ENCODE measurements at places on chromosomes 12 and 14.

GRCh38 chr12:60070552-60070951, 474.7 kb downstream of the SLC16A7 start:
- DNase-seq, result no peak

DNA sequence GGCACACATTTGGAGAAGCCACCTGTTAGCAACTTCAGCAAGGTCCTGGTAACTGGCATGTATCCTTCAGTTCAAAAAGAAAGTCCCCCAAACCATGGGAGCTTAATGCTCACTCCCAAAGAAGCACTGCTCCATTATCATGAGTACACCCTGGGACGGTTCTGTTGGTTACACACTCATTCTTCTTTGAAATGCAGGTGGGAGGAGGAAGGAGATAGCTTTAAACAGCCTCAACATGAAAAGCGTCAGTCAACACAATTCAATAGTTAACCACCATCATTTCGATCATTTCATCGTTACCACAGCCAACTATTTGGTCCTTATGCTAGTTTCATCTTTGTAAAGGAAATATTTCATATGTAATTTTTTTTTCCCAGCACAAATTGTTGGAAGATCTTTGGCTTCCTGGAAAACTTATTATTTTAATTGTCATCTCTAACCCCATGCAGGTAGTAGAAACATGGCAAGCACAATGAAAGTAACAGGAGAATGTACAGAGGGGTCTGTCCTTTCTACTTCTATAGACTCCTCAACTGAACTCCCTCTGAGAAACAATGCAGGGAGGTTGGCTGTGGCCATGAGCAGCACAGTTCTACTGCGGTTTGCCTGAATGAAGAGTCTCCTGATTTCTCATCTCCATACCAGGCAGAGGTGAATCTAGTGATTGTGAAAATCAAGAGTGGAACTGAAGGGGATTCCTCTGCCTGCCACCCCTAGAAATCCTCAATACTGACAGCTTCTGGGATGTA, 196.4 kb upstream of the FOXN3 start:
- DNase-seq, result no peak

DNA sequence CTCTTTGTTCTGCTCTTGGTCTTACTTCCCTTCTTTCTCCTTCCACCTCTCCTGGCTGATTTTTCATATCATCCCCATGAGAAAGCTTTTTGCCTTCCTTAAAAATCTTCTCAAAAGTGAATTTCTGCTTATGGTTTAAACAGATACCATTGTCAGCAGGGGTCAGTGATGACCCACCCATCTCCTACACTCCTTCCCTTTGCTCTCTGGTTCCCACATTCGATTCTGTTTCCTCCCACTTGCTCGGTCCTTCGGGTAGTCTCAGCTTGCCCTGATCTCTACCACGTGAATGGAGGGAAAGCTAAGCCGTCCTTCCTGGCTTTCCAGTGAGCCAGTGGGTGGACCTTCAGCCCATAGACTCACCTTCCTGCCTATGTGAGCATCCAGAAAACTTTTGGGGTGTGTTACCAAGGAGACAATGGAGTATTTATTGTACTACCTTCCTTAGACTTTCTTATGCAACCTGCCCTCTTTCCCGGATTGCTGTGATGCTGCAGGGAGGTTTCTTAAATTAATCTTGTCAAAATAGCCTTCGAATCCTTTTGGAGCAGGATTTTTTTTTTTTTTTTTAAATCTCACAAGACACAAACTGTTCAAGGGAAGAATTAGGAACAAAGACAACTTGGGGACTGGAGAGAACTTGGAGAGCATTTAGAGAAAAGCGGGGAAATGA, 306.3 kb downstream of the CACNA1C start:
- no peak for DNase-seq

DNA sequence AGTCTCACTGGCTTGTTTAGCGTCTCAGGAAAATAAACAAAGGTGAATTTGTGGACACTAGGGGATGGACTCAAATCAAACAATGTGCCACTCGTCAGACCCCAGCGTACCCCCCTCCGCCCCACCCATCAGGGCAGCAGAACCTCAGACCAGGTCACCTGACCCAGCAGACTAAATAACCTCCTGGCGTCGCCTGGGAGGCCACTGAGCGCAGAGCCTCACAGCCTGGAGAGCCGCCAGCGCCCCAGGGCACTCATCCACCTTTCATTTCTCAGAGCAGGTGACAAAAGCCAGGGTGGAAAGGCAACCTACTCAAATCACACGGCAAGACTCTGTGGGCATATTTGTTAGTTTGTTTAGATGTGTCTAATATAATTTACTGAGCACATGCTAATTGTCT, 100.9 kb downstream of the DICER1 start:
- no peak for DNase-seq

- no peak for DNase-seq
These were observed 9.0 kb upstream of the LRTM2 start for GRCh38 chr12:1811281-1811947.

- DNase-seq, result no peak
These were observed 132.5 kb upstream of the RFLNA start for GRCh38 chr12:124162151-124163110.

DNA sequence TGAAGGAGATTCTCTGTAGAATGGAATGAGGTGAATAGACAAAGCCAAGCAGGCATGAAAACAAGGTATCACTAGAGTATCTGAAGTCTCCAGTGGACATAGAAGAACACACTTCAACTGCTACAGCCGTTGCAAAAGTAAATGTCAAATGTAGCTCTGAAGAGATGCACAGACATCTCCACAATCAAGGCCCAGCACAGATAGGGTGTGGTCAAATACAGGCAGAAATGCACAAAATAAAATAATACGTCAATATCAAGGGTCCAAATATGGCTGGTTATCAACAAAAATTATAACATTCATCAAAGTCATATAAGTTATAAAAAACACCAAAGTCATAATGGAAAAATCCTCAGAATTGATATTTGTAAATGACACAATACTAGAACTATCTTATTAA, 1107.3 kb downstream of the TMEM121 start:
- DNase-seq, result no peak

- DNase-seq, result no peak
These were observed 131.0 kb downstream of the NOVA1 start for GRCh38 chr14:26466862-26467261.

DNA sequence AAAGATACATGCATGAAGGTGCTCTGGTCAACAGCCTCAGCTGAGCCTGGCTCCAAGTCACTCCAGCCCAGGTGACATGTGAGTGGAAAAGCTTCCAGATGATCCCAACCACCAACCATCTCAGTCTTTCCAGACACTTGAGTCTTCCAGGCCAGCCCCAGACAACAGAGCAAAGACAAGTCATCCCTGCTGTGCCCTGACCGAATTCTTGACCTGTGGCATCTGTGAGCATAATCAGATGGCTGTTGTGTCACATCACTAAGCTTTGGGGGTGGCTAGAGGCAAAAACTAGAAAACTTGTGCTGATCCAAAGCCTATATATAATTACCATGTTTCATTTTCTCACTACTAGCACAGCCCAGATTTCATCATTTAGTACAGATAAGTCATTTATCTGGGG, 50.8 kb upstream of the ISM2 start:
- DNase-seq, result no peak

DNA sequence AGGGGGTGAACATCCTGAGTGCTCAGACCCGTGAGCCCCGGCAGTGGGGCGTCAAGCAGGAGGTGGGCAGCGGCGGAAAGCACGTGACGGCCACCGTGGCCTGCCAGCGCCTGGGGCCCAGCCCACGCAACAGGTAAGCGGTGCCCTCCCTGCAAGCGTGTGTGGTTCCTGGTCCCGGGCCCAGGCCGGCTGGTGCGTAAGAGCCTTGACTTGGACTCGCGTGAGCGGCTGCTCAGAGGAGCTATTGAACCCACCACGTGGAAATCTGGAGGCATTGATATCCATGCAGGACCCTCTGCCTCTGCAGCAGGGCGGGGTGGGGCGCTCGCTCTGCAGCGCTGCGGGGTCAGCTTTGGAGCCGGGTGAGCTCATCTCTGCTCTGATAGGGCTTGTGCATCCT, 277.0 kb downstream of the TMEM132C start:
- DNase-seq, result no peak

DNA sequence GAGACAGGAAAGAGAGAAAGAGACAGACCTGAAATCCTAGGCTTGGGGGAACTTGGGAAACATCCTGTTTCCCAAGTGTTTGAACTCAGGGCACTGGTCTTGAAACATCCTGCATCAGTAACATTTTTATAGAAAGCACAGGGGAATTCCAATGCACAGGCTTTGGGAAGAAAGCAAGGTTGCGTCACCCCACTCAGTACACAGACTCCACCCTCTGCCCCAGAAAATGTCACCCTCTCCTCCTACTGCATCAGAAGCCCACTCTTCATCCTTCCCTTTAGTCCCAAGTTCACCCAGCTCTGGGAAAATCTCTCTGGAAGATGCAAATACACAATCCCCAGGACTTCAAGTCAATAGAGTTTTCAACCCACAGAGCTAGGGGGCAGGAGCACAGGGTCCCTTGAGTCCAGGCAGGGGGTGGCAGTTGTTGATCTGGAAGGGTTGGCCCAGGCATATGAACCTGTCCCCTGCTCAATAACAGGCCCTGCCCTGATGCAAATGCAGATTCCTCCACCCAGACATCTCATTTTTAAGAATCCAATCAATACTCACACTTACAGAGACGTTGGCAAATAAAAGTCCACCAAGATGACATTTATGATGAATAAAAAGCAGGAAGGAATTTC, 1.7 kb downstream of the RDH16 start:
- DNase-seq, result peak; percentile 24

GRCh38 chr14:103118018-103118662, 5.1 kb upstream of the TNFAIP2 start:
- peak; percentile 15 for DNase-seq

DNA sequence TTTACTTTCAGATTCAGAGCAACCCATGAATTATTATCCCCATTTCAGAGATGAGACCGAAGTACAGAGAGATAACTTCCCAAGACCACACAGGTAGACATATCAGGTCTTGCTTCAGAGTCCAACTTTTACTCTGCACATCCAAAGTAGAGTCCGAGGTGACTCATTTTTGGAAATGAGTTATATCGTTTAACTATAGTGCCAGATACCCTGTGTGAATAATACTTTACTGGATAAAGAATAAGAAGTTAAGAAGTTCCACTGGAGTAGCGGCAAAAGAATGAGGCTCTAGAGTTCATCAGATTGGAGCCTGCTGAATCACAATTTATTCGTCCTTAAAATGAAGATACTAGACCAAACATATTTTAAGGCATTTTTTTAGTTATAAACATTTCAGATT, 124.7 kb downstream of the EPS8 start:
- no peak for DNase-seq

- peak; percentile 82 for DNase-seq
These were observed 6.8 kb downstream of the PPP1R36 start for GRCh38 chr14:64556526-64556925.

GRCh38 chr12:31238764-31239387, 87.1 kb downstream of the SINHCAF start:
- peak; percentile 45 for DNase-seq

- DNase-seq, result no peak
These were observed 46.2 kb upstream of the CCDC91 start for GRCh38 chr12:28144059-28144458.

GRCh38 chr12:72535212-72535990, 263.2 kb downstream of the TRHDE start:
- DNase-seq, result no peak

DNA sequence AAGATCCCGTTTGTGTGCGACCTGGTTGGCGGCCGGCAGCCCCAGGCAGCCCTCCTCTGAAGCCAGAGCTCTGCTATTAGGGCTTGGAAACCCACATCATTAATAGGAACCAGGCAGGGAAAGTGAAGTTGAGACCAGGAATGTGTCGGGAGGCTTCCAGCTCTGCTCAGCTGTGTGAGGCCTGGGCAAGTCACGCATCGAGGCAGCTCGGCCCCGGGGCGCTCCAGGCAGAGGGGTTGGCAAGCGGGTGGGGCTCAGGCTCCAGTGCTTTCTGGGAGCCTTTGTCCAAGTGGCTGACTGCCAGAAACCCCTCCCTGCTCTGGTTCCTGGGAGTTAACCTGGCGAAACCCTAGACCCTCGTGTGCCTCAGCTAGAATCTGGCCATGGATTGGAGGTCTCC, 1151.7 kb downstream of the VRK1 start:
- no peak for DNase-seq

DNA sequence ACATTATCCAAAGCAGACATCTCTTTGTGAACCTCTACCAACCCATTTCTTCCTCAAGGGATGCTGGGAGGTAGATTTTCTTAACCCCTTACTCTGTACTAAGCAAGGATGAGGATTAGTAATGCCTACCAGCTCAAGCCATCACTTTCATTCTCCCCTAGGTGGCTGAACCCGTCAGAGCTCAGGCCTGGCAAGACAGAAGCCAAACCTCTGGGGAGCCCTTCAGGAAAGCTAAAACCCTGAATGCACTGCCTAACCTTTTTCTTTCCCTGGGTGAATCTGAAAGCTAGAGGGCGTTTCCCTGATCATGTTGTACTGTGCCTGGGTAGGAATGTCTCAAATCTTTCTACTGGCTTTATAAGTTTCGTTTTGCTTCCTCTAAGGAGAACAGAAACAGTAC, 617.3 kb downstream of the RPL10L start:
- no peak for DNase-seq

DNA sequence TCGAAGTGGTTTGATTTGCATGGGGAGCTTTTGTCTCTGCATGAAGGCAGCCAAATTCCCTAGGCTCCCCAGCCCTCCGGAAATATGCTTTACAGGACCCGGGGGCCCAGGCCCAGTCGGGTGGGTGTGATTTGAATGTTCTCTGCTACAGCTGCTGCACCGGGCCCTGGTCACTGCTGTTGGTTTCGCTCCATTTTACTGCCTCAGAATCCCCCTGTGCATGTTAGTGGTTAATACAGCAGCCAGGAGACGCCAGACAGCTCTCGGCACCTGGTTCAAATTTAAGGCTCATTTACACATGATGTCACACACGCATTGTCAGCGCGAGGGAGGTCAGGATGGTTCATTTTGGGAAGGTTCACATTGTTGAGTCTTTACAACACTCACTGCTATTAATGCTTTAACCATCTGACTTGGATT, 99.6 kb downstream of the SLC38A6 start:
- peak; percentile 90 for DNase-seq

GRCh38 chr12:19443585-19443984, 4.3 kb downstream of the AEBP2 start:
- DNase-seq, result no peak

Measured in fibroblast of gingiva (primary cell).